Bronchial smooth muscle cell (primary cell): ENCODE measurements at places on chromosomes 16 and 17. TPM values are rescaled to one million over a fixed set of nuclear protein-coding genes. Genes with fewer than 3 reads are reported as not detected.

The CA4 gene
- 0.09 TPM in 1 of 2 replicates, not detected in the other for total RNA-seq

The CD7 gene
- total RNA-seq = 0.43 TPM in 1 of 2 replicates, not detected in the other

The HSPB9 gene
- not detected in 2 replicates for total RNA-seq

The NAGS gene
- total RNA-seq = 2.2 and 3.5 TPM in 2 replicates

The SLC13A2 gene
- not detected in 2 replicates for total RNA-seq

The SLC5A2 gene
- under 0.01 TPM in 2 replicates for total RNA-seq

The FBXW10 gene
- under 0.01 TPM in 2 replicates for total RNA-seq

The OR3A3 gene
- total RNA-seq = not detected in 2 replicates

The ARMC7 gene
- 1.7 and 1.8 TPM in 2 replicates for total RNA-seq

The CFAP97D1 gene
- total RNA-seq = not detected in 2 replicates

The REXO5 gene
- 5.7 TPM in 2 replicates for total RNA-seq

The SULT1A4 gene
- 1.2 and 2.7 TPM in 2 replicates for total RNA-seq

The TNK1 gene
- 0.09 and 0.32 TPM in 2 replicates for total RNA-seq

The ZFP1 gene
- 5.2 and 7.1 TPM in 2 replicates for total RNA-seq

The CCDC102A gene
- 22.2 and 24.6 TPM in 2 replicates for total RNA-seq

The SPNS3 gene
- total RNA-seq = not detected in 2 replicates

The RGS9 gene
- 1.3 and 3.2 TPM in 2 replicates for total RNA-seq

The HBA2 gene
- not detected in 2 replicates for total RNA-seq

The MRPL27 gene
- 62.3 and 77.3 TPM in 2 replicates for total RNA-seq

The TPPP3 gene
- total RNA-seq = 2.0 and 8.4 TPM in 2 replicates

The PPY gene
- not detected in 2 replicates for total RNA-seq

The KRT14 gene
- 0.16 and 1.0 TPM in 2 replicates for total RNA-seq

The MAPK7 gene
- 10.4 and 17.4 TPM in 2 replicates for total RNA-seq

The ARL16 gene
- total RNA-seq = 21.5 and 34.0 TPM in 2 replicates

The MMP25 gene
- under 0.01 TPM in 1 of 2 replicates, not detected in the other for total RNA-seq

The SSH2 gene
- 10.9 and 18.6 TPM in 2 replicates for total RNA-seq

The RNU2-1 gene
- not detected in 2 replicates for total RNA-seq

The GFAP gene
- total RNA-seq = 0.16 and 0.17 TPM in 2 replicates

The CD68 gene
- total RNA-seq = 21.0 and 27.6 TPM in 2 replicates

The COL1A1 gene
- 1,180 and 1,635 TPM in 2 replicates for total RNA-seq

The TMEM100 gene
- 0.09 and 2.8 TPM in 2 replicates for total RNA-seq

The ST6GALNAC2 gene
- total RNA-seq = 1.0 and 1.4 TPM in 2 replicates

The SLC38A8 gene
- not detected in 2 replicates for total RNA-seq

The NFATC3 gene
- total RNA-seq = 5.0 and 6.0 TPM in 2 replicates

The SULT1A1 gene
- 0.60 and 5.2 TPM in 2 replicates for total RNA-seq

The CIITA gene
- total RNA-seq = 0.26 and 0.32 TPM in 2 replicates

The ARHGDIG gene
- 0.77 and 0.79 TPM in 2 replicates for total RNA-seq

The C17orf113 gene
- total RNA-seq = 0.32 and 0.34 TPM in 2 replicates

The TTLL6 gene
- total RNA-seq = not detected in 2 replicates

The AOC3 gene
- 0.16 and 1.9 TPM in 2 replicates for total RNA-seq

The CCL17 gene
- total RNA-seq = not detected in 2 replicates

The ZNHIT3 gene
- 26.6 and 31.9 TPM in 2 replicates for total RNA-seq
